Foreskin fibroblast (primary cell): ENCODE measurements at places on chromosomes 6 and 20.

DNA sequence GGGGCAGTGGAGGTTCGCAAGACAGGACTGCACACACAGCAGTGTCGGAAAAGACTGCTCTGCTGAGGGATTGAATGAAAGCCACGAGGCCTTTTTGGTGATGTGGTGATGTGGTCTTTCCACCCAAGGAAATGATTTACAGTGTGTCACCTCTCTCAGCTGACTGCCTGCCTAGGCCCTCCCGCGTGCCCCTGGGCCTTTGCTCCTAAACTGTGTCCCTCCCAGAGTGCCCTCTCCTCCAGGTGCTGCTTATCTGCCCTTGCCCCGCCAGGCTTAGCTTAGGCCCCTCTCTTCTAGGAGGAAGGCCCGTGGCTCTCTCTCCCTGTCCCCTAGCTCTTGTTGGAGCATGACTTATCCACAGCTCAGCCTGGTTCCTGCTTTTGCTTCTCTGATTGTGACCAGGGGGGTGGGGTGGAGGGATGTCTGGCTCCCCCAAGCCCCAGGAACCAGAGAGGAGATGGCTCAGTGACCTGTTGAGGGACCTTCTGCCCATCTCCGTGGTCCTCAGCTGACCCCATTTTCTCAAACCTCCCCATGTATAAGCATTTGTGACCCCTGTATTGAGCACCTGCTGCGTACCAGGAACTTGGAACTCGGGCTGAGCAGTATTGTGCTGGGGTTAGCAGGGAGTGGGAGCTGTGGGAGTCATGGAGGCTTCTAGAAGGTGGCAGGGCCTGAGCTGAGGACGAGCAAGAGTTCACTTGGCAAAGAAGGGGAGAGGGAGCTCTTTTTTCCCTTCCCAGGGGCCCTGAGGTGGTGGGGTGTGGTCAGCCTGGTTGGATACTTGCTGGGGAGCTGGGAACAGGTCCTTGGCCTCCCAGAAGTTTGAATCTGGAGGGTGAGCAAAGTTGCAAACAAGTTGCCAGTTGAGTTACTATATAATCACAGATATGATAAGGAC lies 2.2 kb downstream of the SRC start:
- no peak for DNase-seq

DNA sequence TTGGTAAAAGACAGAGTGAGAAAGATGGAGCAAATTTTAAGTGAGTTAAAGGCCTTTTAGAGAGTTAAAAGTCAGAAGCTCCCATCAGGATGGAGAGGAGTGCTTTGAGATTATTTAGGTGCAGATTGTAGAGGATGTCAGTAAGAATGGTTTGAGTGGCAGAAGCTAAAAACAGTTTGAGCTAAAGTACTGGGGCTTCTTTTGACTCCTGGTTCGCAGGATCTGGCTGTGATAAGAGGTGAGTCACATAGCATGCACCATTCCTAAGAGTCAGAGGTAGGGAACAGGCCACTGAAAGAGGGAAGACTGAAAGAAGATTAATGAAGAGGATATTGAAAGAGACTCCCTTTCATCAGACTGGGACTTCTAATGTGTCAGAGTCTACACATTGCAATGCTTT lies 1047.9 kb upstream of the MAP3K7 start:
- DNase-seq, result no peak

GRCh38 chr6:34858681-34859080 lies 29.2 kb downstream of the TAF11 start:
- no peak for DNase-seq

DNA sequence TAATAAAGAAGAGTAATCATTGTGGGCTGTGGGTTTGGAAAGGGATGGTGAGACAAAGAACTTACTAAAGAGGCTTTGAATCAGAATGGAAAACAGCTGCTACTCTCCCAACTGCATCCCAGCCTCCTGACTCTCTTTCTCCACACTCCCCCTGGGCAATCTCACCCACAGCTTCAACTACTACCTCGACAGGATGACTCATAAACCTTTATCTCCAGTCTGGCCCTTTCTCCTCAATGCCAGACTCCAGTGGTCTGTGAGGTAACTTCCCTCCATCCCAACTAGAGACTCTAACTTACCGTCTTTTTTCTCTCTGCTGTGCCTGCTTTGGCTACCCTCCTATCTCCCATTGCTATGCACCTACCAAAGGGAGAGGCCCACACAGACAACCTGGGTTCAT lies 135.3 kb upstream of the RREB1 start:
- DNase-seq, result no peak

GRCh38 chr20:56409521-56409920 lies 2.5 kb upstream of the CASS4 start:
- DNase-seq, result peak; percentile 64

- DNase-seq, result peak; percentile 95
These were observed 605.5 kb downstream of the HDGFL1 start for GRCh38 chr6:23174781-23175361.

- peak; percentile 48 for DNase-seq
These were observed 109.0 kb upstream of the COL21A1 start for GRCh38 chr6:56356426-56356825.

DNA sequence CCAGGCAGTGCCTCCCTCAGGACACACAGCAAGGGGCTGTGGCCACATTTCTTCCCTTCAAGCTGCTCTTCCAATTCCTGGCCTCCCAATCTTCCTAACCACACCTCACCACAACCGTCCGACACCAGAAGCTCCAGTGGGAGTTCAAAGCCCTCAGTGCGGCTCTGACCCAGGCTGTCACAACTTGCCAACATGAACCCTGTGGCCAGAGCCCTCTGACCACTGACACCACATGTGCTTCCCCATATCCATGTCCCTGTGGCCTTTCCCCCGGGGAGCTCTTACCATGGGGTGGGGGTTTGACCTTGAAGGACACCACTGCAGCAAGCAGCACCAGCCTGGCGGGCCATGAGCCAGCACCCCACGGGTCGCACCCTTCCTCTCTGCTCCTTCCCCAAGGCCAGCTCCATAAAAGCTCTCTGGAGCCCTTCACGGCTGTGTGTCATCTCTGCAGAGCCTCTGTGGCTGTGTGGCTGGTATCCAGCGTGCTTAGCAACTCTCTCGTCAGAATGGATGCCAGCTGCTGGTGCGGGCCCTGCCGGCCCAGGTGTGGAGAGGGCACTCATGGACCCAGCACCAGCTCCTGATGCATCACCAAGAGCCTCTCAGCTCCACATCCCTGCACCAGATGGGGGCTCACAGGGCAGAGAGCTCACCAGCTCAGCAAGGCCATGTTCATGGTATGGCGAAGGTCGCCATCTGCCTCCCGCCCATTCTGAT lies 106.1 kb downstream of the PSMB1 start:
- DNase-seq, result no peak

DNA sequence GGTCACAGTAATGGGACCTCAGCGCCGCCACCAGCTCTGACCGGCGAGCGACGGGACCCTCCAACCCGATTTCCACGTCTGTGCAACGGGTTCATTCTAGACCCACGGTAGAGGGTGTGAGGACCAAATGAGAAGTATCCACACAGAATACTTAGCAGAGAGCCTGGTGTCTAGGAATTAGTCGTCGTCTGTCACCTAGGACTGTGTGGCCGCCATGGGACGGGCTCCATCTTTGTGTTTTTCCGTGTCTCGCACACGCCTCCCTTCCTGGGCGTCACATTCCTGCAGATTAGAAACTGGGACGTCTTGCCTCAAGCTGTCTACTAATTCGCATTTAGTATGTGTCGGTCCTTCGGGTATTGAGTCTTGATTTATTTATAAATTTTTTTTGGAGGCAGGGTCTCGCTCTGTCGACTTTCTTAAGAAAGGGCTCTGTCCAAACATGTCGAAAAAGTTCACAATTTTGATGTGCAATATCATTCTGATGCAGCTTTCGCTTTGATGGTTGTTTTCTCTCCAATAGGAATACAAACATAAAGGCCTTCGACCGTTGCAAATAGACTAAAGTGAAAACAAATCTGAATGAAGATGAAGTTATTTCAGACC lies 563 bp downstream of the MGME1 start:
- no peak for DNase-seq

- no peak for DNase-seq
These were observed 25.7 kb upstream of the AAR2 start for GRCh38 chr20:36210436-36211021.

- DNase-seq, result no peak
These were observed 38.1 kb downstream of the B4GALT5 start for GRCh38 chr20:49675368-49676151.

- DNase-seq, result no peak
These were observed 104.6 kb upstream of the GLP1R start for GRCh38 chr6:38943964-38944363.

DNA sequence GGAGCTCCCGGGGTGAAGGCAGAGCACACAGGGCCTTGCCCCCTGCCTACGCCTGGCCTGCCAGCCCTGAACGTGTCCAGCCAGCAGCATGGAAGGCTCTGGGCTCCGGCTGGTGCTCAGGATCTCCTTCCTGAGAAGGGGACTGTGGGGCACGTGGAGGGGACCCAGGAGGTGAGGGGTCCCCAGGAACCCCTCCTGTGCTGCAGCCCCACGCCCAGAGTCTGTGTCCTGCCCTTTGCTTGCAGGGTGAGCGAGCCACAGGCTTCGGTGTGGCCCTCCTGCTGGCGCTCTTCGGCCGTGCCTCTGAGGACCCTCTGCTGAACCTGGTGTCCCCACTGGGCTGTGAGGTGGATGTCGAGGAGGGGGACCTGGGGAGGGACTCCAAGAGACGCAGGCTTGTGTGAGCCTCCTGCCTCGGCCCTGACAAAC lies 22.3 kb downstream of the NPEPL1 start:
- DNase-seq, result no peak

DNA sequence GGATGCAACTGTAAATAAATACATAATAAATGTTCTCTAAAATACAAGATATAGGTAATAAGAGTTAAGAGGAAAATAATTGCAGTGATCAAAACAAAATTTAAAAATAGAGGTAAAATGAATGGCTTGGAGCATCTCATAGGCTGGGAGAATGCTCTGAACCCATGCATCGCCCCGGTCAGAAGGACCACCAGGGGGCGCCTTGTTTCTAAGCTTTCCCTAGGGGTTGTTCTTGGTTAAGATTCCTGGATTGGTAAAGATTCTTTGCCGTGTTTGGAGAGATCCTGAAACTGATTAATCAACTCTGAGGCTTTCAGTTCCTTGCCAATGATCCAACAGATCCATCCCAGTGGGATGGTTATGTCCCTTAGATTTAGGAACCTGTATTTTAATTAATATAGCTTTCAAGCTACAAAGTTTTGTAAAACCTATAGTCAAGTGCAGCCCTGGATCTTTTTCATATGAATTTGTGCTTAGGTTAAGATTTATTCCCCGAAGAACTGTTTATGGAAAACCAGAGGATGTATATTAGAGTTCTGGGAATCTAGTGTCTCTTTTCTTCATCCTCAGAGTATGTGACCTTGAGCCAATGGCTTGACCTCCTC lies 45.3 kb upstream of the PRELID3B start:
- DNase-seq, result peak; percentile 79

DNA sequence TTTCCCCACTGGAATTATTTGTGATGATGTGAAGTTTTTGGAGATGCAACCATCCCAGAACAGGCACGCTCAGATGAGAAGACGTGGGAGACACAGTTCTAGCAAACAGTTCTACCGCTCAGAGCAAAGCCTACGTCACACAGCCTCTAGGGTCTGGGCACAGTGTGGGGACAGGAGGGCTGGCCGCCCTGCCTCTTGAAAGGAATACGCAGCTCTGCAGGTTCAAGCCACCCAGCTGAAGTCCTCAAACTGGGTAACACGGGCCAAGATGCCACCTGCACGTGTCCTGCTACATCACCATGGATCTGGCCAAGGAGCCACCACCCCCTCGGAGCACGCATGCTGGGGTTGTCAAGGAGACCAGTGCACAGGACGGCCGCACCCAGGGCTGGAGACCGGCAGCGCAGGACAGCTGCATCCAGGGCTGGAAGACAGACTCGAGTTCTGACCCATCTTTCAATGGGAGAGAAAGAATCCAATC lies 75.0 kb downstream of the NOL4L start:
- DNase-seq, result no peak

GRCh38 chr6:140970485-140970884 lies 1162.2 kb upstream of the GJE1 start:
- peak; percentile 72 for DNase-seq

GRCh38 chr6:158312672-158313397 lies 570 bp downstream of the TULP4 start:
- DNase-seq, result no peak

GRCh38 chr20:20820104-20820503 lies 107.7 kb upstream of the RALGAPA2 start:
- DNase-seq, result no peak

DNA sequence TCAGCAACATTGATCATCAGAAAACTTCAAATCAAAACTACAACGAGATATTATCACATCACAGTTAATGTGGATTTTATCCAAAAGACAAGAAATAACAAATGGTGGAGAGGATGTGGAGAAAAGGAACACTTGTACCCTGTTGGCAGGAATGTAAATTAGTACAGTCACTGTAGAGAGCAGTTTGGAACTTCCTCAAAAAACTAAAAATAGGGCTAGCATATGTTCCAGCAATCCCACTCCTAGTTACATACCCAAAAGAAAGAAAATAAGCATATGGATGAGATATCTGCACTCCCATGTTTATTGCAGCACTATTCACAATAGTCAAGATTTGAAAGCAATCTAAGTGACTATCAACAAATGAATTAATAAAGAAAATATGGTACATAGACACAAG lies 887.7 kb upstream of the MAN1A1 start:
- DNase-seq, result no peak

DNA sequence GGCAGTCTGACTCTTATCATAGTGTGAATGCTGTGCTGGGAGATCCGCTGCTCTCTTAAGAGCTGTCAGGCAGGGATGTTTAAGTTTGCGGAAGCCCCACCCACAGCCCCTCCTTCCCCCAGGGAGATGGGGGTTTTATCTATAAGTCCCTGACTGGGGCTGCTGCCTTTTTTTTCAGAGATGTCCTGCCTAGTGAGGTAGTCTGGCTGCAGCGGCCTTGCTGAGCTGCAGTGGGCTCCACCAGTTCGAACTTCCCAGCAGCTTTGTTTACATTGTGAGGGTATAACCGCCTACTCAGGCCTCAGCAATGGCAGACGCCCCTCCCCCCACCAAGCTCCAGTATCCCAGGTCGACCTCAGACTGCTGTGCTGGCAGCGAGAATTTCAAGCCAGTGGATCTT lies 75.7 kb upstream of the UST start:
- DNase-seq, result no peak

- DNase-seq, result no peak
These were observed 33.6 kb downstream of the TTI1 start for GRCh38 chr20:37999526-38000263.
